Activated T-helper 1 cell treated with anti-CD3 and anti-CD28 coated beads, Interleukin-12 subunit alpha, Interleukin-12 subunit beta, Interleukin-2, Interleukin-4 antibody, amounts not matched to agents 30 ng/mL and 10 ng/mL and 1 ng/mL, durations not matched to agents 14 hours and 24 hours and 36 hours (primary cell): ENCODE measurements at places on chromosomes 1 and 21.

DNA sequence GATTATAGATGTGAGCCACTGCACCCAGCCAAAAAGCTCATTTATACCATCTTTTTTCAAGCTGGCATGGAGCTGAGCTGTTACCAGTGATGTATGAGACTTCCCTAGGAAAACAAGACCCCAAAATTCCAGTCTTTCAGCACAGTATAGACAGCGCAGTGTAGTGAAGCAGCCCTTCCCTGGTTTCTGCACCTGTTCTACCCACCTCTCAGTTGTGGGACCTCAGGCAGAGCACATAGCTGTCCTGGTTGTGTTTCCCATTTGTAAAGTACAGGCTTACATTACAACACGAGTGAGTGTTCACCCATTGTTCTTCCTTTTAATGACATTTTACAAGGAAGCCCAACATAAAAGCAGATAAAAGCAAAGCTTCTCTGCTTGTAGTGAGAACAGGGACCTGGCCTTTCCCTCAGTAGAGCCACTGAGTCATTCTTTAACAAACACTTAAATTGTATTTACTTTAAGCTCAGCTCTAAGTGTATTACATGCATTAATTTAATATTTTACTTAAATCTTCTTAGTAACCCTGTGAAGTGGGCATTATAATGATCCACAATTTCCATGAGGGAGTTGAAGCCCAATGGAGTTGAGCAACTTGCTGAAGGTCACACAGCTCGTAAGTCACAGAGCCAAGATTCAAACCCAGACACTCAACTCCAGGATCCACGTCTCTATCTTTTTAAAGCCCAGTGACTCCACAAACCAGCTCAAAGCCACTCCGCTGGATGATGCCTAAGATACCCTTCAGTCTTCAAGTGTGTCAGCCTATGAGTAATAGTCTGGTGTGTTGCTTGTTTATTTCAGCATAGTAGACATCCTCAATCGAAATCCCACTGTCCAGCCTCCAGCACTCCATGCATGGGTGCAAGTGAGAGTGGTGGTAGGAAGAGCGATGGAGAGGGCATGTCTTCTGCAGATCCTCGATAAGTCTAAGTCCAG lies 40.5 kb upstream of the CAPZB start:
- no peak for DNase-seq

DNA sequence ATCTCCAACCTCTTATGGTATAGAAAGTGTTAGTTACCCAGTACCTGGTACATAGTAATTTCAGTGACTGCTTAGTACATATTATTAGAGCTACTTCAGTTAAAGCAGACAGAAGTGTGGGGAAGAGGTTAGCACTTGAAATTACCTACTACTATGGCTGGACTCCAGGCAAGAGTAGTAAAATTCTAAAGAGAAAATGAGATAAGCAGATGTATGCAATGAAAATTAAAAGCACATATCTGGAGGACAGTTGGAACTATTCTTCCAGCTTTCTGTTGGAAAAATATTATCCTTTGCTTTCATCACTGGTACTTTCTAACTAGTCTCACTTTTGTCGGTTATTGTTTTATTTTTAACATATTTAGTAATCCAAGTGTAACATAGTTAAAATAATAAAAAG lies 23.7 kb downstream of the DHX9 start:
- DNase-seq, result no peak

- DNase-seq, result peak; percentile 12
Observed at GRCh38 chr1:175072099-175072951, 4.7 kb downstream of the TNN start.

- no peak for DNase-seq
Observed at GRCh38 chr1:7550981-7551380, 220.1 kb upstream of the VAMP3 start.

DNA sequence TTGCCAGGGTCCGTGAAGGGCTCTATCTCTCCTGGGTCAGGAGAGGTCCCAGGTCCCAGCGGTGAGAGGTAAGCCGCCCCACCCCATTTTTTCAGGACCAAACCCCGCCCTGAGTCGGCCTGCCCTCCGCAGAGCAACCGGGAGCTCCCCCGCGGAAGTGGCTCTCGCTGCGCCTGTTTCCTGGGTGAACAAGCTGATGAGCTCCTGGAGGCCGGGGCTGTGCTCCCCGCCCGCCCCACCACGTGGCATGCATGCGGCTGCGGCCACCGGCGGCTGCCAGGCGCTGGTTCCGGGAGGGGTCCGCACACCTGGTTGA lies 32.0 kb downstream of the ZBTB17 start:
- DNase-seq, result no peak
